ENCODE measurements at places on chromosomes 3 and 15.

GRCh38 chr15:46644501-46645481, 1010.0 kb downstream of the SQOR start:
- no peak for DNase-seq

- DNase-seq = no peak
Observed at GRCh38 chr15:49148727-49149126, 6.7 kb downstream of the COPS2 start.

GRCh38 chr15:72341361-72341760, 21.4 kb upstream of the CELF6 start:
- DNase-seq = no peak

DNA sequence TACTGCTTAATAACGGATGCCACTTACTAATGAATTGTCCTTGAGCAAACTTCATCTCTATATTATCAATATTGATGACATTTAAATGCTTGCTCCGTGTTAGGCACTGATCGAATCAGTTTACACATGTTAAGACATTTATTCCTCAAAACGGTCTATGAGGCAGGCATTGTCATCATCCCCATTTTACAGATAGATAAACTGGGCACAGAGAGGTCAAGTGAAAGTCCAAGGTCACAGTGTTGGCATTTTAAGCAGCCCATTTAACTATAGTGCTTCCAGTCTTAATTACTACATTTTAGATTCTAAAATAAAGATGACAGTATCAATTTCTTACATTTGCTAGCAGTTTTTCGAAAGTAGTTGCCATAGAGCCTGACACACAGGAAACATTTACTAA, 966 bp upstream of the ABI3BP start:
- DNase-seq = no peak

GRCh38 chr3:33722191-33722590, 4.1 kb upstream of the CLASP2 start:
- DNase-seq = no peak

- no peak for DNase-seq
Observed at GRCh38 chr15:22263738-22264137, 183.4 kb downstream of the OR4M2 start.

All from LHCN-M2 (cell line).